Stimulated activated CD4-positive, alpha-beta T cell treated with anti-CD3 and anti-CD28 coated beads, TNF-alpha, amount 100 ng/mL, for 24 hours (primary cell): ENCODE measurements at places on chromosomes 1 and 21.

- no peak for DNase-seq
These were observed 6.8 kb upstream of the COL6A2 start for GRCh38 chr21:46091118-46091517.

GRCh38 chr1:33310702-33311101 is 10.2 kb downstream of the A3GALT2 start:
- no peak for DNase-seq

GRCh38 chr1:20719261-20719660 is 1.5 kb upstream of the KIF17 start:
- DNase-seq, result no peak

DNA sequence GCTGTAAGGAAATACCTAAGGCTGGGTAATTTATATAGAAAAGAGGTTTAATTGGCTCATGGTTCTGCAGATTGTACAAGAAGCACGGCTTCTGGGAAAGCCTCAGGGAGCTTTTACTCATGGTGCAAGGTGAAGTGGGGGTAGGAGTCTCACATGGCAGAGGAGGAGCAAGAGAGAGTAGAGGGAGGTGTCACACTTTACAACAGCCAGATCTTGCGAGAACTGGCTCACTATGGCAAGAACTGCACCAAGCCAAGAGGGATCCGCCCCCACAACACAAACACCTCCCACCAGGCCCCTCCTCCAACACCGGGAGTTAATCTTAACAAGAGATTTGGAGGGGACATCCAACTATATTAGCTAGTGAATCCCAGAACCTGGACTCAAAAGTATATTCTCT is 135.4 kb upstream of the SOD1 start:
- no peak for DNase-seq

DNA sequence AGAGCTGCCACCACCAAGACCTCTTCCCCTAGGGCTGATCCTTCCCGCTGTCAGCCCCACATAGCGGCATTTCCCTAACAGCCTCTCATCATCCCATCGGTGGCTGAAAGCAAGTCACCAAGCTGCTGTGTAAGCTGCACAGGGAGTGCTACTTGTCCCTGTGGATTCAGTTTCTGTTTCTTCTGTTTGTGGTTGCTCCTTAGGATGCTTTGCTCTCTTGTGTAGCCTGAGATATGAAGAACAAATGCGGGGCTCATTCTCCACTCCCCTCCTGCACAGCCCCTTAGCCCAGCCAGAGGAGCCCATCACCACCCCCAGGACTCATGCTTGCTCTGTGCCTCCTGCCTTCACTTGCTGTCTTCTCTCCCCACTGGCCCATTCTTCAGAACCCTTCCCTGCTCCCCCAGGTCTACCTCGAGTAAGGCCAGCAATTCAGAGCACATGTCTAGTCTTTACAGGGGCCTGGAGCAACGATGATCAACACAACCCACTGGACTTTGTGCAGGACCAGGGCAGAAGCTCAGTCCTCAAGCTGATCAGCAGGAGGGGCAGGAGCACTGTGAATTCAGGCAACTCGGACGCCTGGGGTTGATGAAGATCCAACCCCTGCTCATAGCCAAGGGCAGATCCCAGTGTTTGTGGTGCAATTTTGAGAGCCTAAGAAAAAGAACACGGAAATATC is 82.6 kb upstream of the GALNT2 start:
- no peak for DNase-seq

- DNase-seq, result no peak
These were observed 13.2 kb downstream of the S100A7A start for GRCh38 chr1:153429266-153430165.

DNA sequence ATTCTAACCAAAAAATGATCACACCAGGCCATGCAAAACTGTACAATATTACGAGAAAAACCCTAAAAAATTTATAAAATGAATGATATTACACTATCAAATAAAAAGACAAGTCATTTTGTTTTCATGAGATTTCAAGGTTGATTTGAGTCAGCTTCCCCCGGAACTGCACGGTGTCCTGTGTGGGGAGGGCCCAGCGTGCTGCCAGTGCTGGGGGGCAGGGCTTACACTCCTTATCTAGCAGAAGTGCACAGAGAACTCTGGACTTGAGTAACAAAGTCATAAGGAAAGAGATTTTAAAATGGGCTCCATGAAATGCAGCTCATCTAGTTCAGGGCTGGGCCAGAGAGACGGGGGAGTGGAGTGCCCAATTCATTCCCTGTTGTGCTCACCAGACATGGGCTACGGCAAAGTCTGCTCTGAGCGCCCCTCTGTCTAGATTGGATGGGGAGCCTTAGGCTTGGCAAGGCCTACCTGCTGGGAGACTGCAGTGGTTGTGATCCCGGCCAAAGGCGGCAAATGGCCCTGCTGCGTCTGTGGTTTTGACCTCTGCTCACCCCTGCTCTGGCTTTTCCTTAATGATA is 50.1 kb downstream of the COQ8A start:
- peak; percentile 17 for DNase-seq

DNA sequence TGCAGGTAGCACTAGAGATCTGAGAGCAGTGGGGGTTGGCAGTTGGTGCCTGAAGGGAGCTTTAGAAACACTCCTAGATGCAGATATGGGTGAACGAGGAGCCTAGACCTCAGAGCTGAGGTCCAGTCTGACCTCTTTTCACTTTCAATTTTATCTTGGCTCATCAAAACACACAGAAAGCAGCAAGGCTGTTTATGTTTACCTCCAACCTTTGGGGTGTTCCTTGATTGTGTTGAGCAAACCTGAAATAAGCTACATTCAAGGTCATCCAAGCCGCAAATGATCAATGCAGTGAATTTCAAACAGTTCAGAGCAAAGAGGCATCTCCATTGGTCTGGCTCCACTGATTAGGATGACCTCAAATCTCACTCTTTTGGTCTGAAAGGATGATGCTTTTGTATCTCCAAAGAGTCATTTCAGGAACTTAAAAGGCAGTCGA is 1.3 kb downstream of the LY9 start:
- no peak for DNase-seq

DNA sequence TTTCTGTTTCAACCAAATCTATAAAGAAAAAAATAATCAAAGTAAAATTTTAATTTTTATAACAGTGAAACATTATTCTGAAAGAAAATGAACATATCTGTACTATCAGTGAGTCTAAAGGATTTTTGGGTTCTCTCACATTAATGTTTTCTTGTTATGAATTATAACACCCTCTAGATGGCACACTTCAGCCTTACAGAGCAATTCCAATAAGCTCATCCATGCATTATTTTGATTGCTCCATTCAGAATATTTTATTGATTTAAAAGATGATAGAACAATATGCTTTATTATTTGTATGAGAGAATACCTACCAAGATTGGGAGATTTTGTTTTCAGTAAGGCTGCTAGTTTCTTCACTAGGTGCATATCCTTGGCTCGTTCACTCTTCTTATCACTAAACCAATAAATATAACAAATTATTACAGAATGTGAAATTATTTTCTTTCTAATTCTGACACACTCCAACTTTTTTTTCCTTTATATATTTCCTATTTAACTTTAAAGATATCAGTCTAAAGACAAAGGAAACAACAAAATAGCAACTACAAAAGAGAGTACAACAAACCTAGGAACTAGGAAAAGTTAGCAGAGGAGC is 82.4 kb downstream of the RAB3GAP2 start:
- no peak for DNase-seq

- DNase-seq, result no peak
These were observed 12.5 kb downstream of the OVAAL start for GRCh38 chr1:180571060-180571831.

GRCh38 chr1:5343256-5344020 is 648.8 kb downstream of the NPHP4 start:
- DNase-seq, result no peak

DNA sequence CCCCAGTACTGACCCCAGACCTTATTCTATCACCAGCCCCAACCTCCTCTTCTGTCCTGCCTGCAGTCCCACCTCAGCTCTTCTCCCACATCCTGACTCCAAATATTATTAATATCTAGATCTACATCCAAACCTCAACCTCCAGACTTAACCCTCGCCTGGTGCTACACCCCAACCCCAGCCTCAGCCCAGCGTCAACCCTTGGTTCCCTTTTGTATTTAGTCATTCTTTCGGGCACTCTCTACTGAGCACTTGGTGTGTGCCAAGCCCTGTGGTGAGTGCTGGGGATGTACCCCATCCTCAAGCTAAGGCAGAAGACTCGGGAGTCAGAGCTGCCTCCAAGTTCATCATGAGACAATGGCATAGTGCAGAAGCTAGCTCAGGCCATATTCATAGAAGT is 1.1 kb downstream of the SHISAL2A start:
- no peak for DNase-seq

DNA sequence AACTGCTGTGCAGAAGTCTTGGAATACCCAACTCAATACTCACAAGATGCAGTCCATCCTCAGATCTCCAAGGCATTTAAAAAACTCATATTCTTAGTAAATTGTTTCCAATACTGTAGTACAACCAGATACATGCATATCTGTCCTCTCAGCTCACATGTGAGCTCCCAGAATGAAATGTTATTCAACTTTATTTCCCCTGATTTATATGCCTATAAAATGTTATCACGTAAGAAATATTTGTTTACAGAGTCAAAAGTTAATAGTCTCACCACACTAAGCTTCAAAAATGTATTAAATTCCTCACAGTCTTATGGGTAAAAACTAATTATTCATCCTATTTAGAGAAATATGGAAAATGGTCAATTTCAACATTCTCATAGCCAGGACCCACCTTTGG is 56.6 kb downstream of the LTN1 start:
- DNase-seq, result no peak

- no peak for DNase-seq
These were observed 1.4 kb downstream of the RBBP4 start for GRCh38 chr1:32652244-32652962.

- no peak for DNase-seq
These were observed 150.6 kb downstream of the NOS1AP start for GRCh38 chr1:162220009-162220539.

- DNase-seq, result no peak
These were observed 22.7 kb downstream of the MAB21L3 start for GRCh38 chr1:116133696-116134475.

DNA sequence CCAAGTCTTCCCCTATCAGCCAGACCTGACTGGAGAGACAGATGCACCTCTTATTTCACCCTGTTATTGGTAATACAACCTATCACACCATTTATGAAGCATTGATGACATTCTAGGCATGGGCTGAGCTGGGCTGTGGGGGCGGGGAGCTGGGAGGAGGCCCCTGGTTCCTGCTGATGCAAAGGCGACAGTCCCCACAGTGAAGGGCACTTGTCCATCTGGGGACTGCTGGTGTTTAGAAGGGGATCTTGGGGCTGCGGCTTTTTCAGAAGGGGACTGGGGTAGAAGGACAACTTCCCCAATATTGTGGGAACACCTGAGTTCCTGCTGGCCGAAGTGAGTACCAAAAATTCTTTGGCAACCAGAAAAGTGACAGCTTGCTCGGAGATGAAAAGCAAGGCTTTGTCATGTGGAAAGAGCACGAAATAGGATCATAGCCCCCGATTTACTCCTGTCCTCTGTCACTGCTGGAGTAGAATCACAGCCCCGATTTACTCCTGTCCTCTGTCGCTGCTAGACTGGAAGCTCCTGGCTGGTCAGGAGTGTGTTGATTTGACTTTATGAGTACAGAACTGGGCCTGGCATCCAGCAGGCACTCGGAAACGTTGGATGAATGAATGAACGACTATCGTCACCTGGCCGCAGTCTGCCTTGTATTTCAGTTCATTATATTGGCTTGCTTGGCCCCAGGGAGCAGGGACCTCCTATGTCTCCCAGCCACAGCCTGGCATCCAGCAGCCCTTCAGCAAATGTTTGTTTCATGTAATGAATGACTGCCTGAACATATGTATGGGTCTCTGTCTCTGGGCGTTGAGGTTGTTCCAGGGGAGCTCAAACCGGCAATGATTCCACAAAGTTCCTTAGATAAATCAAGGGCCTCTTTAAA is 16.5 kb upstream of the ETV3L start:
- no peak for DNase-seq

DNA sequence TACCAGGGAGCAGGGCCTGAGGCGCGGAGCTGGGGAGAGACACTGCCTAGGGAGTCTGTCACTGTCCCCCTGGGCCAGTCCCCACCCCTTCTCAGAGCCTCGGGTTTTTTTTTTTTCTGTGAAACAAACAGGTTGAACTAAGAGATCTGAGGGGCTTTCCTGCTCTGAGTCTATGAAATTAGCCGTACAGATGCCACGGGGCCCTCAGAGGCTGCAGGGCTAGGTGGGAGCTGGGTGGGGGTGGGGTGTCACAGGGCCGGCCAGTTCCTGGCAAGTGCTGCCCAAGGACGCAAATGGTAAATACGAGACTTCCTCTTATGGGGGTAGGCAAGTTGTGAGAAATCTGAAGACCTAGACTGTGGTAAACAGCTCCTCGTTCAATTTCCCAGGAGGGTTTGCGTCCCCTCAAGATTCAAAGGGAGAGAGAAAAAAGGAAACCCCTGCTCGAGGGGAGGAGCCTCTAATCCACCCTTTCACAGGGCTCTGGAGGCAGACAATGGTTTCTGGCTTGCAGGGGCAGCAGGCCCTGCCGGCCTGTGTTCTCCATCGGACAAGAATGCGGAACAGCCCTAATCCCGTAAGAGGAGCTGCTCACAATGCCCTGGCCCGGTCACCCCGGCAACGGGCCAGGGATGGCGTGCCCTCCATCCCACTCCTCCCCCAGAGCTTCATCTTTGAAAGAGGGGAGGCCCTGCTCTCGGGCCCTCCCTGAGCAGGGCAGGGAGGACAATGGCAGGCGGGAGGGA is 7.8 kb downstream of the NUAK2 start:
- no peak for DNase-seq

GRCh38 chr1:12206792-12207424 is 22.9 kb upstream of the VPS13D start:
- DNase-seq, result no peak

- DNase-seq, result no peak
These were observed 71.7 kb upstream of the SIM2 start for GRCh38 chr21:36627242-36627641.

GRCh38 chr1:32286763-32287162 is 5.1 kb upstream of the HDAC1 start:
- DNase-seq, result no peak

GRCh38 chr1:41122851-41123518 is 101.5 kb upstream of the SLFNL1 start:
- DNase-seq, result no peak

DNA sequence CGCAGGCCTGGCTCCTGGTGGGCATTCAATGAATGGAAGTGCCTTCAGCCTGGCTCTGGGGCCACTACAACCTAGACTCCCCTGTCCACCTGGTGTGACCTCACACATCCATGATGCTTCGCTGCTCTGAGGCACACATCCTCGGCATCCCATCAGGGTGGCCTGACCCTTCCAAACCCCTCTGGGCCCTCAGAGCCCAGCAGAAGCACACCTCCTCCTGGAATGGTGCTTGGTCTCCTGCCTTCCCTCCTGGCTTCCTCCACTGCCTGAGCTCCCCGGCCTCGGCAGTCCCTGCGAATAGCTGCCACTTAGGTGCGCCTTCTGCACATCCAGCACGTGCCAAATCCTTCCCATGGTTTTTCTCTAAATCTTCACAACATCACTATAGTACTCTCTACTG is 133.8 kb downstream of the GLIS1 start:
- DNase-seq, result no peak
